ENCODE measurements at places on chromosomes 7 and 10. TPM values are rescaled to one million over a fixed set of nuclear protein-coding genes. Genes with fewer than 3 reads are reported as not detected.

Gene SORCS1
- total RNA-seq = 2.4 TPM

Gene LRRC17
- 5.8 TPM for total RNA-seq

Gene NRG3
- not detected for total RNA-seq

Gene CYP26C1
- total RNA-seq = not detected

Gene GIMAP5
- total RNA-seq = 11.9 TPM

- H3K4me1 ChIP-seq = no peaks in the 10 kb centered on the region
- no peaks in the 10 kb centered on the region for H3K27me3 ChIP-seq
- no peaks in the 10 kb centered on the region for H3K36me3 ChIP-seq
Measured at GRCh38 chr7:151927011-151927410, 29.2 kb upstream of the GALNTL5 start.

- no peaks in the 10 kb centered on the region for H3K36me3 ChIP-seq
- DNase-seq = no peak
- H3K4me1 ChIP-seq = peaks cover 59% of the 10 kb centered on the region
- no peaks in the 10 kb centered on the region for H3K27me3 ChIP-seq
- no peak overlapping the region for H3K4me3 ChIP-seq
- H3K27ac ChIP-seq = peak overlapping the region; percentile 4
Measured at GRCh38 chr10:113056441-113057021, 106.5 kb downstream of the TCF7L2 start.

- H3K4me3 ChIP-seq = peak overlapping the region; percentile 95
- peak overlapping the region; percentile 98 for H3K27ac ChIP-seq
- DNase-seq = no peak
- H3K27me3 ChIP-seq = no peaks in the 10 kb centered on the region
Measured at GRCh38 chr10:30435073-30435422, 1.1 kb downstream of the MAP3K8 start.

GRCh38 chr7:151776446-151776845 is 100.5 kb downstream of the PRKAG2 start:
- no peak for DNase-seq
- H3K27ac ChIP-seq = no peak overlapping the region
- H3K27me3 ChIP-seq = no peaks in the 10 kb centered on the region
- no peaks in the 10 kb centered on the region for H3K4me1 ChIP-seq
- H3K4me3 ChIP-seq = no peak overlapping the region

- no peaks in the 10 kb centered on the region for H3K36me3 ChIP-seq
- H3K27ac ChIP-seq = no peak overlapping the region
- no peak overlapping the region for H3K4me3 ChIP-seq
- no peak for DNase-seq
- no peaks in the 10 kb centered on the region for H3K27me3 ChIP-seq
- H3K4me1 ChIP-seq = no peaks in the 10 kb centered on the region
Measured at GRCh38 chr10:24239289-24240040, 30.5 kb downstream of the KIAA1217 start.

DNA sequence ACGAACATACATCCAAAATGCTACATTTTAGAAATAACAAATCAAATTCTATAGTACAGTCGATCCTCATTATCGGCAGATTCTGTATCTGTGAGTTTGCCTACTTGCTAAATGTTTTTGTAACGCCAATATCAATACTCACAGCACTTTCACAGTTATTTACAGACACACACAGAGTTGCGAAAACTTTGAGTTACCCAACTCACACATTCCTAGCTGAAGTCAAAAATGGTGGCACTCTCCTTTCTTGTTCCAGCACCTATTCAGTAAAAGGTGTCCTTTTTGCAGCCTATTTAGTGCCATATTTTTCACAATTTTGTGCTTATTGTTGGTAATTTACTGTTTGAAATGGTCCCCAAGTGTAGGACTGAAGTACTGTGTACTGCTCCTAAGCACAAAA is 161.7 kb downstream of the AKR1D1 start:
- H3K4me3 ChIP-seq = no peak overlapping the region
- no peak for DNase-seq
- no peak overlapping the region for H3K27ac ChIP-seq
- no peaks in the 10 kb centered on the region for H3K27me3 ChIP-seq
- H3K36me3 ChIP-seq = no peaks in the 10 kb centered on the region

GRCh38 chr10:70090013-70090412 is 37.4 kb downstream of the MACROH2A2 start:
- H3K4me1 ChIP-seq = no peaks in the 10 kb centered on the region
- DNase-seq = peak; percentile 11
- no peaks in the 10 kb centered on the region for H3K36me3 ChIP-seq
- no peaks in the 10 kb centered on the region for H3K27me3 ChIP-seq

DNA sequence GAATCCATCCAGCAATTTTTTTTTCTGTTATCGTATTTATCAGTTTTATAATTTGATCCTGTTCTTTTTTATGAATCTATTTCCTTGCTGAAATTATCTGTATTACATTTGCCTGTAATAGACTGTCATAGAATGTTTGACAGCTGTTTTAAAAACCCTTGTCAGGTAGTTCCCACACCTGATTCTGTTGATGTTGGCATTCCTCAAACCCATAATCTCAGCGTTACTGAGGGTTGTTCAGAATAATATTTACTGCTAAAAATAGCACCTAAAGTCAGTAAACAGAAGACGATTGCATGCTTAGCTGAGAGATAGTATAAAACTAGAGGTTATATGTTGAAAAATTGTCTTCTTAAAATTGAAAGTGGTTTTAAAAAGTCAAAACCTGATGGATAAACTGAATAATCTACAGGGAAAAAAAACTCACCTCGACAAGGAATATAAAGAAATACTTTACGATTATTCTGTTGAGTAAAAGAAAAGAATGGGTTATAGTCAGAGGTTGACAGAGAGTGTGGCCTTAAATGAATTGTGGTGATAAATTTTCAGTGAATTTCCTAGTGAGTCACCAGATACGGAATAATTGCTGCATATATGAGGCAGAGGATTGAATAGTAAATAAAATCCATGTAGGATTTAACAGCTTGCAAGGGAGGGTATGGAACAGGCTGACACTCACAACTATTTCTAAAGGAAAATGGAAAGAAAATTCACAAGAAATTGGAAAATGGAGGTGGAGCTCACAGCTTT is 824.1 kb upstream of the IGFBP3 start:
- no peak overlapping the region for H3K4me3 ChIP-seq
- H3K27me3 ChIP-seq = no peaks in the 10 kb centered on the region
- DNase-seq = no peak
